ENCODE measurements at places on chromosomes 1 and 21.

- no peak for DNase-seq
Measured at GRCh38 chr1:150273311-150273710, 721 bp downstream of the C1orf54 start.

DNA sequence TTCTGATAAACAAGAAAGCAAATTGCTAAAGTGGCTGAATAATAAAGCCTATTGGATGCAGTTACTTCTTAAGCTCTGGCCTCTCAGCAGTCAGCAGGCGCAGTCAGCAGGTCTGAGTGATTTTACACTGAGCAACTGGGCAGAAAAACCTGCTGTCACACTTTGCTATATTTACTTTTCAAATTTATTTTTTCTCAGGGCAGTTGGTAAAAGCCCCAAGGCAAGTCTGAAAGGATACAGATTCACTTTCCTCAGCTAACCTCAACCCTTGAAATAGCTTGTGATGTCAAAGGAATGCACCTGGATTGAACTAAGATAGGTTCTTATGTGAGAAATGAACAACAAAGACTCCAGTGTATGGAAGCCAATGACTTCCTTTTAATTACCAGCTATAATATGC is 34.0 kb downstream of the ATP5PF start:
- DNase-seq: no peak

DNA sequence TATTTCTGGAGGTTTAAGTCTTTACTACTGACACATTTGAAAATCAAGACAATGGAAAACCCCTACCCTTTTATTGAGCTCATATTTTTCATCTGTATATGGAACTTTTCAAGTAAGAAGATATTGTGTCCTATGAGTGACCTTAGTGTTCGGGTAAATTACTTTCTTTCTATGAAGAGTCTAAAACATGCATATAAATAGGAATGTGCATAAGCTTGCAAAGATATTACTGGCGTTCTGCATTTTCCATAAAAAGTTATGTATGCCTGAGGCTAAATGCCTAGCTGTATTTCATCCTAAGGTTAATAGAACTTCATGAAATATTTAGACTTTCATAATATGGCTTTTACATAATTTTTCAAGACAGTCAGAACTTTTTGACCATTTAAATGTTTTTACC is 495.8 kb upstream of the ADAMTS5 start:
- no peak for DNase-seq

DNA sequence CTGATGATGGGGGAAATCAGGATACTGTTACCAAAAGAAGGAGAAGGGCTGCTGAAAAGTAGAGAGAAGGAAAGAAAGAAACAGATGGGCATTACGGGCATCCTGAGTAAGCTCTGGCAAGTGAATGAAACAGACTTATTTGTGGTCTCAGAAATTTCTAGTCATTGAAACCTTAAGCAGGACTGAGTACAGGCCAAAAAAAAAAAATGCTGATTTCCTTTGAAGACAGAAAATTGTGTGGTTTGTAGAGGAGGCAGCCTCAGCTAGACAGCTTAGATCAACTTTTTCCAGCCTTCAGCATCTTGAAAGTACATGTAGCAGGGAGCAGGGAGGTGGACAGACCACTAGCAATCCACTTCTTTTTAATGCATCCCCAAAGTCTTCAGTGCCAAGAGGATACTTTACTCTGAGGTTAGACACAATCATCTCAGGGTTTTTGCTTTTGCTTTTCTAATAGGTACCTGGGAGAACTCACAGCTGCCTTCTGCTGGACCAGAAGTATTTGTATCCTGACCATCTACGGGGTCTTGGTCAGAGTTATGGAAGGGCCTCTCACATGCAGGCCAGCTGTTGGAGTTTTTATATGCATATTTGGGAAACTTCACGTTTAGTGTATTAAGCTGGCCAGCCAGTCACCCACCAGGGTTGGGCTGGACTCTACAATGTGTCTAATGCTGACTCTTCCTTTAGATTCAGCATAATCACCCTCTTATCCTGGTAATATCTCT is 10.6 kb upstream of the CAPZB start:
- no peak for DNase-seq

- DNase-seq: peak; percentile 4
Measured at GRCh38 chr1:57300186-57300585, 123.7 kb downstream of the DAB1 start.

DNA sequence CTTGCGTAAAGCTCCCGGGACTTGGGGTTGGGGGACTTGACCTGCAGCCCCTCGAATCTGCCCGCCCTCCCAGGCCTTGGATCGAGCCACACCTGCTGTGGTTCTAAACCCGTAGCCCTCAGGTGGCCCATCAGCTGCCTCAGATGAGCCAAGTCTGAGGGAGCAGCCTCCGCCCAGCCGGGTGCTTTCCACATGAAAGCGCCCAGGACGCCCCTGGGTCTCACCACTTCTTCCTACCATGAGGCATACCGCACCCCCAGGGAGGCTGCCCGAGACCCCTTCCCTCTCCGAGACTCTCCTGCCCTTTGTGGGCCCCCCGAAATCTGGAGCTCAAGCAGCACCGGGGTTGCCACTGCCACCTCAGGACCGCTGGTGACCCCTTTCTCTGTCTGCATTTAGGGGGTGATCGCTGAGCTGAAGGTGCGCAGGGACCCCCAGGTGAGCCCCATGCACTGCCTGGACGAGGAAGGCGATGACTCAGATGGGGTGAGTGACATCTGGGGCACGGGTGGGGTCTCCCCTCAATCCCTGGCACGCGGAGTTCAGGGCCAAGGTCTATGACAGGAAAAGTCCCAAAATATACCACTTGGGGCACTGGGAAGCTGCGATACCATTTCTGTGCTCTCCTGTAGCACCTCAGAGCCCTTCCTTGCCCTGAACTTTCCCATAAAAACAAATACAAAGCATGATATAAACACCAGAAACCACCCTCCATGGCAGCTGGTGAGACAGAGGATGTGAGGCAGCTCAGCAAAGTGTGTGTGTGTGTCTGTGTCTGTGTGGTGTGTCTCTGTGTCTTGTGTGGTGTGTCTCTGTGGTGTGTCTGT is 68.5 kb downstream of the SLC19A1 start:
- no peak for DNase-seq

- DNase-seq: no peak
Measured at GRCh38 chr1:221801251-221801661, 59.4 kb upstream of the DUSP10 start.

- no peak for DNase-seq
Measured at GRCh38 chr1:66644331-66644730, 107.9 kb upstream of the DYNLT5 start.

GRCh38 chr1:63024132-63024531 is 240.2 kb downstream of the ATG4C start:
- peak; percentile 66 for DNase-seq

DNA sequence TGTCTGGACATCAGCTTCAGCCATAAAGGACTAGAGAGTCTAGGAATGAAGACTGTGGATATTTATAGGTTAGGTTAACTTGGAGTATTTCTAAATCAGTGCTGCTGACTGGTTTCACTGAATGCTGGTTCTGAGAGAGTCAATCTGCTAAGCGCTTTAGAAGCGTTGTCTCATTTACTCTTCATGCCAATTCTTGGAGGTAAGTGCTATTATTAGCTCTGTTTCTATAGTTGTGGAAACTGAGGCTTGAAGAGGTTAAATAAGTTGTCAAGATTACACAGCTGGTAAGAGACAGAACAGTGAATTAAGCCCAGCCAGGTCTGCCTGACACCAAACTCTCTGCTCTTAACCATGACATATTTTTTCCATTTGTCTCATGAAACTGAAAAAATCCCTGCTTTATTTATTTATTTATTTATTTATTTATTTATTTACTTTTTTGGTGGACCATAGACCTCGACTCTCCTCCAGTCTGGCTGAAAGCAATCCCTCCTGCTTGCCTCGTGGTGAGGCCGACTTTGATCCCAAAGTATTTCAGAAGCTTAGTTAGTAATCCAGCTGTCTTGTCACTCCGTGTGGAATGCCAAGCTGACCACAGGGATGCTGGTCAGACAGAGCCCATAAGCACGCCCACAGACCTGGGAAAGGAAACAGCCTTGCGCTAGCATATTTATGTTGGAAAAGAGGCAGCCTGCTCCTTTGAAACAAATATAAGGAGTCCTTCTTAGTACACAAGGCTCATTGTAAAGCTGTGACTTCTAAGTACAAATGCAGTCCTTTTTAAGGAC is 16.9 kb downstream of the NTMT2 start:
- peak; percentile 78 for DNase-seq

- no peak for DNase-seq
Measured at GRCh38 chr21:43922949-43923348, 57.9 kb downstream of the AGPAT3 start.

- no peak for DNase-seq
Measured at GRCh38 chr1:46399307-46399706, 5.2 kb downstream of the FAAH start.

- peak; percentile 34 for DNase-seq
Measured at GRCh38 chr1:159799446-159799985, 2.6 kb upstream of the FCRL6 start.
